Activated CD4-positive, alpha-beta T cell treated with anti-CD3 and anti-CD28 coated beads, Interleukin-2, amount 50 U/mL, for 16 hours (primary cell): ENCODE measurements at places on chromosomes 1 and 21.

GRCh38 chr1:207844371-207844770 is 66.6 kb downstream of the CD34 start:
- DNase-seq = no peak

GRCh38 chr1:202807926-202808757 is at the start of gene KDM5B:
Gene KDM5B, minus strand, starts transcription at chr1:202808421. Its CDS starts 116 bp downstream, at chr1:202808305.
- DNase-seq = peak; percentile 63

- DNase-seq = no peak
Measured at GRCh38 chr21:34606621-34607020, 8.3 kb downstream of the RCAN1 start.

DNA sequence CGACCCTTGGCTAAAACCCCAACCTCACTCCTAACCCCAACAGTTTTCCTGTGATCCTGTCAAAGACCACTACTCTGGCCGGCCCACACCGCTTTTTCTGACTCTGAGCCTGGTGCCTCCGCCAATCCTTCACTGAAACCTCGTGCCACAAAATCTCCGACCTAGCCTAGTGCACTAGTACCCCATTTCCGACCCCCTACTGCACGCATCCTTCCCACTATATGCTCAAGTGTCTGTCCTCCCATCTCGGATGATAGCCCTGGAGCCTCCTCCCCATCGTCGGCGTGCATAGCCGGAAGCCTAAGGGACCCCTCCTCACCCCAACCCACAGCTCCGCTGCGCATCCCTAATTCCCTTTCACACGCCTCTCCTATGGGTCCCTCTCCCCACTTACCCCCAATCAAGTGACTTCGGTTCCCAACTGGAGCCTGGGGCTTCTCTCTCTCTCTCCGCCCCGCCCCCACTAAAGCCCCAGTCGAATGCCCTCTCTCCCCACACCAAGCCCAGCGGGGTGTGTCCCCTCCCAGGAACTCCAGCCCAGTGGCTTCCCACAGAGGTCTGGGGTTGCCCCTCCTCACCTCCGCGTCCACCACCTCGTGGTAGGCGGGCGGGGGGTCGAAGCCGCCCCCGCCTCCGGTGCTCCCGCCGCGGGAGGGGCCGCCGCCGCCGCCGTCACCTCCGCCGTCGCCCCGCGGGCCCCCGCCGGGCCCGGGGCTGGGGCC is 791 bp downstream of the USP24 start:
- DNase-seq = peak; percentile 27

DNA sequence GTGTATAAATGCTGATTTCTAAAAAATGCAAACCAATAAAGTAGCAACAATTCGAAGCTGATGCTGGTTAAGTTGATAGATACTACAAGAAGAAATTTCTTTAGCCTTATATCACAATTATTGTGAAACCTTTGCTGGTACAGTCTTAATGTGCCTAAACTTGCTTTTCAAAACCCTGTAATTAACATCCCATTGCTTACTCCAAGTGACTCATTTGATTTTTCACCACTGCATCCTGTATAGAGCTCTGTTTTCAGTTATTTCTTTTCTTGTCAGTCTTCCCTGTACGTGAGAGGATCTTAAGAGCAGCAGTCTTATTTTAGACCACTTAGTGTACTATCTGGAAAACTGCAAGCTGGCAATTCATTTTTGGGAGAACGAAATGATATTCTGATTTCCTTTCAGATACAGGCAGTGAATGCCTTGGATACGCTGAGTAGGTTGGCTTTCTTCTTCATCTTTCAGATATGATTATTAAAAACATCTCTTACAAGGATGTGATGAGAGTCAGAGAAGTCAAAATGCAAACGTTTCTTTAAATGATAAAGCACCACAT is 210.3 kb downstream of the KCTD3 start:
- DNase-seq = no peak

- DNase-seq = peak; percentile 63
Measured at GRCh38 chr1:116544588-116545358, 26.1 kb downstream of the CD58 start.

DNA sequence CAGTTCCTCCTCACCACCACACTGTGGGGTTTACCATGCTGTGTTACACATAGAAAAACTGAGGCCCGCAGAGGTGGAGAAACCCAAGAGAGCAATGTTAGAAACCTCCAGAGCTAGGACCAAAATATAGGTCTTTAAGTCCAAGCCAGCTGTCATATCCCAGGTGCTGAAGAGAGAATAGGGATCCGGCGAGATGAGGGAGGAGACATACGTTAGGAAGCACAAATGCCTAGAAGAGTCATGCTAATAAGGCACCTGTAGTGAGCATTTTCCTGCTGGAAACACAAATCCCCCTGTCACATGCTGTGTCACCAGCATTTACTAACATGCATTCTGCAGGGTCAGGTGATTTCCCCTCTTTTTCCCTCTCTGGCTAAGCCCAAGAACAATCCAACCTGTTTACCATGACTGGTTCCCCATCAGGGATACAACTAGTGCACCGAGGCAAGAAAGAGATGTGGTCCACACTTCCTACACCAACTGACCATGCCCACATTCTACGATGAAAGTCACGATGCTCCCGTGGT is 168.6 kb upstream of the CAMK1G start:
- DNase-seq = no peak

DNA sequence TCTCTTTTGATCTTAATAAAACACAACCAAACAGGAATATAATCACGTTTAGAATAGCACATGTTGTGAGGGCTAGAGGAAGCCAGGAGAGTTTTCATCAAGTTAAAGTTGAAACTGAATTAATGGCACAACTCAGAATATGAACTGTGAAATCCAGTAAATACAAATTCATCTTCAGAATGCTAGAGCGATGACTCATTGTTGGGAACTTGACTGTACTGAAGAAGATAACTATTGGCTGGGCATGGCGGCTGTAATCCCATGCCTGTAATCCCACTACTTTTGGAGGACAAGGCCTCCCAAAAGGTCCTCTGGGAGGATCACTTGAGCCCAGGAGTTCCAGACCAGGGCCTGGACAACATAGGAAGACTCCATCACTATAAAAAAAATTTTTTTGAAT is 8.8 kb downstream of the SYF2 start:
- DNase-seq = no peak

GRCh38 chr1:85502171-85502570 is 37.2 kb upstream of the DDAH1 start:
- no peak for DNase-seq

- no peak for DNase-seq
Measured at GRCh38 chr1:32948390-32948722, 16.3 kb downstream of the RNF19B start.

- no peak for DNase-seq
Measured at GRCh38 chr1:206797534-206798383, 25.5 kb upstream of the IL10 start.

DNA sequence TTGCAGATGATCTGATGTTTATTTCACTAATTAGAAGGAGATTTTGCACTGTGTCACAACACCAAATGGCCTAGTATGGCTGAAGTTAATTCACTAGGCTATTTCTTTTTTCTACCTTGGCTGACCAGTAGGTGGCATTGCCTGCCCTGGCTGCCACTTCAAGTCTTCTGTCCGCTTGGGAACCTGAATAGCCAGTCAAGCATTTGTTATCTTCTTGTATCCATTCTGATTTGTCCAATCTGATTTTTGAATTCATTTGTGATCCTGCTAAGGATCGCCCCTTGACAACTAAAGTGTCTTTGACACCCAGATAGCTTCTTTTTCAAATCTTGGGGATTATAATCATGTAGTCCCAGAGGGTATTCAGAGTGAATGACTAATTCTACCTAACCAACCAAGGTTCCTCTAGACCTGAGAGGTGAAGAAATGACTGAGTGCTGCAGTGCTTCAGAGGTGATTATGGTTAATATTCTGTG is 99.4 kb downstream of the GIPC2 start:
- peak; percentile 49 for DNase-seq

DNA sequence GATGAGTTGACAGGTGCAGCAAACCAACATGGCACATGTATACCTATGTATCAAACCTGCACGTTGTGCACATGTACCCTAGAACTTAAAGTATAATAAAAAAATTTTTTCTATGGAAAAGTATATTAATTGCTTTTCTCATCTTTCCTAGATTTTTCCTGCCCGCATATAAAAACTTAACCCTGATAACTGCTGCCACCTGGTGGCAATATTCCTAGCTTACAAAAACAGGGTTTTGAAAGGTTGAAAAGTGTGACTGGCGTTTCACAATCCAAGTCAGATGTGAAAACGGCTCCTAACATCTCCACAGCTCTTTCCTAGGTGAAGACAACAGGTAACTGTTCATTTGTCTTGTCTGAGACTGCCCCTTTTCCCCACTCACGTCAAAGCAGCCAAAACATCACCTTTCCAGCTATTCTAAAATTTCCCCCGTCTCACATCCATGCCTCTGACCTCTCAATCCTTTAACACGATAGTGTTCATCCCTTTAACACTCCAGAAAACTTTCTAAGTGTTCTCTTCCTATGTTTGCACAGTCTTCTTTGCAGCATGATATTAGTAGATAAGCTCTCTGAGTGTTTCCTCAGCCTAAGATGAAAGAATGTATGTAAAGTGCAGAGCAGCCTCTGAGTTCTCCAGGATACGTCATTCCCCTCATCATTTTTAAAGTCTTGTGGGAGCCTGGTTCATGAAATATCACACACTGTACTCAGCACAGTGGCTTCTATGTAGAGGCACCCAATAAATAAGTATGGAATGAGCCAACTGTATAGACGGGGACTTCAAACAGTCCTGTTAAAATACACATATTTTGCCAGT is 27.5 kb downstream of the OVGP1 start:
- peak; percentile 33 for DNase-seq
